ENCODE measurements at places on chromosomes 6 and 20.

- DNase-seq: no peak
These were observed 11.4 kb downstream of the RANBP9 start for GRCh38 chr6:13700232-13700631.

- no peak for DNase-seq
These were observed 108.6 kb upstream of the TIAM2 start for GRCh38 chr6:154886471-154886870.

GRCh38 chr20:15098351-15098750, 760.9 kb upstream of the FLRT3 start:
- no peak for DNase-seq

DNA sequence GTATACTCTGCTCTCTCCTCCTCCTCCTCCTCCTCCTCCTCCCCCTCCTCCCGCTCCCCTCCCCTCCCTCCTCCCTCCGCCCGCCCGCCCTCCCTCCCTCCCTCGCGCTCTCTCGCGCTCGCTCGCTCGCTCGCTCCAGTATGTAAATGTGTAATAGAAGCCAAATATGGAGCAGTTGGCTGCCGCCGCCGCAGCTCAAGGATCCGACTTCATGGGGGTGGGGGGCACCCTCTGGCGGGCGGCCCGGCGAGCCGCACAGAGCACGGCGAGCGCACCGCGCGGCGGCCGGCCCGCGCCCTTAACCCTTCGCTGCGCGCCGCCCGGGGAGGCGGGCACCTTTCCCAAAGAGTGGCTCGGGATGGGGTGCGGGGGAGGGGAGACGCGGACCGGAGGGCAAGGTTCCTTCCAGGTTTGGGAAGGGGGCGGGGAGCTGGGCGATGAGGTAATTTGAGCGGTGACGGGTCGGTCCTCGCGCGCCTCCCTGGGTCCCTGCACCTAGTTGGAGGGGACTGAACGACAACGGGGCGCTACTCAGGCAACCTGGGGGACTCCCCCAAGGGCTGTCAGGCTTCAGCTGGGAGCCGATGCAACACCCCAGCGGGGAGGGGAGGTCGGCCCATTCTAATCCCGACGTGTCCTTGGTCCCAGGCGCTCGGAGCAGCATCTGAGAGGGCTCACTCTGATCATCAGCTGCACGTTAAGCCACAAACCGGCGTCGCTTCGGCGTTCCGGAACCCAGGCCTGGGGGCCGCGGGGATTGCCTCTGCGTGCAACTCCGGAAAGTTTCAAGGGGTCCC, 409 bp upstream of the ATXN1 start:
- DNase-seq: peak; percentile 96

DNA sequence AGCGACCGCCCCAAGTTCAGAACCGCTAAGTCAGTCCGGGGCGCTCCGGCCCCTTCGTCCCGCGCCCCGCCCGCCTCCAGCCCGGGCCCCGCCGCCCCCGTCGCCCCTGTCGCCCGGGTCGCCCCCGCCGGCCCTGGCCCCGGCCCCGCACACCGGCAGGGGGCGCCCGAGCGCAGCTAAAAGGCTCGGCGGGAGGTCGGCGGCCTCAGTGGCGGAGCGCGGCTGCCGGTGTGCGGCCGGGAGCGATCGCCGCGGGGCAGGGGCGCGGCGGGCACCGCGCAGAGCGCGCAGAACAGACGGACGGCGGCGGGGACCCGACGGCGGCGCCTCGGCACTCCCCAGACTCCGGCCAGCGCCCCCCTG, at the start of gene FNDC1:
Gene FNDC1 (plus strand): TSS at position 208 of the 363 bp plus-strand sequence. CDS start 197 bp downstream, outside the sequence.
- no peak for DNase-seq

DNA sequence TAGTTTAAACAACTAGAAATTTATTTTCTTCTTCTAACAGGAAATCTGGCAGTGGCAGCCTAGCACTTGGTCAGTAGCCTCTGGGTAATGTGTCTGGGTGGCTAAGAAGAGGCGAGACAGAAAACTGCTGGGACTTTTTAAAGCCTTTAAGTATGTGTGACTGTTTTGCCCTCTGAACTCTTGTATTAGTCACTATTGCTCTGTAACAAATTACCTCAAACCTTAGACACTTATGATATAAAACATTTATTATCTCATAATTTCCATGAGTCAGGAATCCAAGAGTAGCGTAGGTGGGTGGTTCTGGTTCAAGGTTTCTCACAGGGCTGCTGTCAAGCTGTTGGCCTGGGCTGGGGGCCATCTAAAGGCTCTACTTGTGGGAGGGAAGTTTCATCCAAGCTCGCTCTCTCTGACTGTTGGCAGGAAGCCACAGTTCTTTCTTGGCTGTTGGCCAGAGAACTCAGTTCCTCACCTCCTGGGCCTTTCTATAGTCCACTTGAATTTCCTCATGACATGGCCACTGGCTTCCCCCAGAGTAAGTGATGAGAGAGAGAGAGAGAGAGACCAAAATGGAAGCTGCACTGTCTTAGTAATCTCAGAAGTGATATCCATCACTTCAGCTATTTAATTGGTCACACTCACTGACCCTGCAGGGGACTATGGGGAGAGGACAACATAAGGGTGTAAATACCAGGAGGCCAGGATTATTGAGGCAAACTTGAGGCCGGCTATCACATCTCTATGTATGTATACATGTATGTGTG, 17.4 kb upstream of the TBC1D22B start:
- DNase-seq: no peak

DNA sequence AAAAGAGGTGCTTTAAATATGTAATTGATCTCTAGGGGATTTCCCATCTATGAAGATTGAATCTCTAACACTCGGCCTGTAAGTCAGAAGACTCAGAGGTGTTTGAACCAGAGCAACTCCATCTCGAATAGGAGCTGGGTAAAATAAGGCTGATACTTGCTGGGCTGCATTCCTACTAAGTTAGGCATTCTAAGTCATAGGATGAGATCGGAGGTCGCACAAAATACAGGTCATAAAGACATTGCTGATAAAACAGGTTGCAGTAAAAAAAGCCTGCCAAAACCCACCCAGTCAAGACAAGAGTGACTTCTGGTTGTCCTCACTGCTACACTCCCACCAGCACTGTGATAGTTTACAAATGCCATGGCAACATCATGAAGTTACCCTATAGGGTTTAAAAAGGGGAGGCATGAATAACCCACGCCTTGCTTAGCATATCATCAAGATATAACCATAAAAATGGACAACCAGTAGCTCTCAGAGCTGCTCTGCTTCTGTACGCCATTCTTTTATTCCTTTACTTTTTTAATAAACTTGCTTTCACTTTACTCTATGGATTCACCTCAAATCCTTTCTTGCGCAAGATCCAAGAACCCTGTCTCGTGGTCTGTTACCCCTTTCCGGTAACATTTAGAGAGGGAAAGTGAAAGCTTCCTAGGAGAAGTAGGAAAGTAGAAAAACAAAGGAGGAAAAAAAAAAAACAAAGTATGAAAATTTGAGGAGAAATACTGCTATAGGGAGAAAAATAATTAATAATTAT, 129.7 kb upstream of the PHACTR1 start:
- DNase-seq: no peak

DNA sequence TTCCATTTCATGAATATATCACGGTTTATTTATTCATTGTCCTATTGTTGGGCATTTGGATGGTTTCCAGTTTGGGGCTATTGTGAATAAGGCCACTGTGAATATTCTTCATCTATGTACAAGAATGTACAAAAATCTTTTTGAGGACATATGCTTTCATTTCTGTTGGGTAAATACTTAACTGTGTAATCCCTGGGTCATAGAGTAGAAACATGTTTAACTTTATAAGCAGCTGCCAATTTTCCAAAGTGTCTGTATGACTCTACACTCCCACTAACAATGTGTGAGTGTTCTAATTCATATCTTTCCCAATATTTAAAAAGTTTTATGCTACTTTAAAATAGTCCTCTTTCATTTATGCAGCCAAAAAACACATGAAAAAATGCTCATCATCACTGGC, 98.6 kb downstream of the UST start:
- no peak for DNase-seq

DNA sequence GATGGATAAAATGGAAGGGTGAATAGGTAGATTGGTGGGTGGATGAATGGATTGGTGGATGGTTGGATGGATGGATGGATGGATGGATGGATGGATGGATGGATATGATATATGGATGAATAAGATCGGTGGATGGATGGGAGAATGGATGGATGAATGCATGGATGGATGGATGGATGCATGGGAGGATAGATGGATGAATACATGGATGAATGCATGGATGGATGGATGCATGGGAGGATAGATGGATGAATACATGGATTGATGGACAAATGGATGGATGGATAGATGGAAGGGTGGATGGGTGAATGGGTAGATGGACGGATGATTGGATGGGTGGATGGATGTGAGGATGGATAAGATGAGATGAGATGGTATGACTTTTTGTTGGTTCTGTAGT, 95.7 kb upstream of the DUSP22 start:
- DNase-seq: no peak

DNA sequence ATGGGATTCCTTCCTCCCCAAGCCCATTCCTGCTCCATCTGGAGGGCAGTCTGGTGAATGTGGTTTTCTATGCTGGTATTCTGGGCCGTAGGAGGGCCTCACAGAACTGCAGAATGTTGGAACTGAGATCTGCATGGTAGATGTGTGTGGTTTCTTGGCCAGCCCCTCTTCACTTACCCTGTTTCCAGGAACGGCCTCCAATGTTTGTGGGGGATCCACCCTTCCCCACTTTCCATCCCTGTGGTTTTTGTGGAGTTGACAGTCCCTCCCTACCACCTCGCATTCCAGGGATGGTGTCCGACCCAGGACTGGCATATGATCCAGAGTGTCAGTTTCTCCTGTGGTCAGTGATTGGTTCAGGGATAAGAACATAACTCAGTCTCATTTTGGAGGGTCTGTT, 26.7 kb upstream of the TMEM14A start:
- DNase-seq: no peak

GRCh38 chr20:10074513-10074912, 39.7 kb downstream of the ANKEF1 start:
- DNase-seq: no peak

DNA sequence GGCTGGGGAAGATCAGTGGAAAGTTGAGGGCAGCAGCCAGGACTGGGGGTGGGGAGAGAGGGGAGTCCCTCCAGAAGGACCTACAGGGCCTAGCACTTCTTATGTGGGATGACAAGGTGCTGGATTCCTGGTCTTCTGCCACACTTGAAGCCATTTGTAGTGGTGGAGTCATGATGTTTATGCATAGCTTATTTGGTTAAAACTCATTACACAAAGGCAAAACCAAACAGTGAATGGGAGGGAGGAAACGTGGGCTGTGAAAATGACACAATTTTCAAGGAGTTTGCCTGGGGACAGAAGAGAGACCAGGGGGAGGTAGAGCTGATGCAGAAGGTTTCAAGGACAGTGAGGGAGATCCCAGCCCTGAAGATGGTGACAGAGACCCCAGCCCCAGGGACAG, 50.8 kb downstream of the DACT2 start:
- DNase-seq: no peak

DNA sequence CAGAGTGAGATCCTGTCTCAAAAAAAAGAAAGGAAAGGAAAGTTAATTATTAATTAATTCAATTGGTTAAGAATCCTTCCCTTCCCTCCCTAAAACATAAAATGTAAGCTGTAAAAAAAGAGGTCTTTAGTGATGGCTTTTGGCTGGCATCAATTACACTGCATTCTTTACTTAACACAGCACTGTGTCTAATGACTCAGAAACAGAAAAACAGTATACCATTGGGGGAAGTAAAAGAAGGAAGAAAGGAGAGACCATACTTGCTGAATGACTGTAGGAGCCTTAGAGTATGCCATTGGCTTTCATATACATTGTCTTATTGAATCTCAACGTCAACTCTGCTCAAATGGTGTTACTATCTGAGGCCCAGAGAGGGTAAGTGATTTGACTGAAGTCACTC, 18.3 kb upstream of the CITED2 start:
- DNase-seq: no peak

DNA sequence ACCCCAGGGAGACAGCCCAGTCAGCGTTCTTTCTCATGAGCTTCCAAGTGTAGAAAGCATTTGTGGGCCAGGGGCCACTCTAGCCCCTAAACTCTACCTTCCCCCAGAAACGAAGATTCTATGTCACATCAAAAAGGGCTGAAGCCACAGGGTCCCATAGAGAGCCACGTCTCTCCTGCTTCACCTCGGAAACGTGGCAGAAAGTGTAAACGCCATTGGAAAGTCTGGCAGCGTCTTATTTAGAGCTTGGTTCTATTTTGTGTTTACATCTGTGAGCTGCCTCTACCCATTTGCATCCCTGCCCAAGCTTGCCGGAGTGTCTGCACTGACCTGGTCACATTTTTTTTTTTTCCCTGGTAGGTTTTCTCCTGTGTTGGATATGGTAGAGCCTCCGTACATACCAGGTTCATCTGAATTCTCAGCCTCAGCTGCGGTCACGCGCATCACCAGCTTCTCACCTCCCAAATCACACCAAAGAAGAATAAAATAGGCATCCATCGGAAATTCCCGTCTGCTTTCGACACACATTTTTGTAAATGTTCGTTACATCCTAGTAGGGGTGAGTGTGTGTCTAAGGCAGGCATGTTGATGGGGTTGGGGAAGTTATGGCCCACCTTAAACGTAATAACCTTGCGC, 62.6 kb downstream of the NPEPL1 start:
- no peak for DNase-seq

DNA sequence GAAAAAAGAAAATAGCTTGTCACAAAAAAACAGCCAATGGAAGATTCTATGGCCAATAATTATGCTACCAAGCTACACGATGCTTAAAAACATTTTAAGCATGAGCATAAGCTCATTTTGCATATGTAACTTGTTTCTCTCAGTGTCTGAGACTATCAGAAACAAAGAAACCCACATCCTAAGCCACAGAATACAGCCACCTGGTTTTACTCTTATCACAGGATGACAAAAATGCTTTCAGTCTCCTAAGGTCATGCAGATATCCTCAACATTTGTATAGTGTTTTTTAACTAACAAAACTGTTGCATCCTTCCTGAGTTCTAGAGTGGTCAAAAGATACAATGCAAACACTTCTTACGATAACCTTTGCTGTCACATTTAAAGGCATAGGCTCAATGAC, 172.1 kb upstream of the RUNX2 start:
- peak; percentile 44 for DNase-seq

DNA sequence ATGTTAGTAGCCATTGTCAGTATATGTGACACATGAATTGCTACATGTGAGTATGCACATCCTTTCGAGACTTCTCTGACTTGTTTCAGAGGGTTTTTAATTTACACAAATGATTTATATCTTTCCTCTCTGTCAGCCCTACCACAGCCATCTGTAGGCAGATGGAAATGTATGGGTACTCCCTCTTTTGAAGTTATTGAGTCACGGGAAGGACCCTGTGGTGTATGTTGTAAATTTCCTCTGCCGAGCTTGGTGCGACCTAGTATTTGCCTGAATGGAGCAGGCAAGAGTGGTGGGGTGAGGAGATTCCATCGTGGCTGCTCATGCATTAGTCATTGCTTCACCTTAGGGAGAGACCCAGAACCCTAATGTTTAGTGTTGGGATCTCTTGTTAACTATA, 171.9 kb downstream of the JARID2 start:
- no peak for DNase-seq
